Mucosa of descending colon (tissue), 3 donors: ENCODE measurements at places on chromosomes 7 and 10. TPM values are rescaled to one million over a fixed set of nuclear protein-coding genes. Genes with fewer than 3 reads are reported as not detected.

CDC14C gene
- total RNA-seq = not detected

MKRN1 gene
- 188 TPM for total RNA-seq

ASB4 gene
- total RNA-seq = 0.13 TPM

CABCOCO1 gene
- total RNA-seq = 0.22 TPM

SPDYE16 gene
- total RNA-seq = 0.20 TPM

HMX2 gene
- 0.25 TPM for total RNA-seq

COL1A2 gene
- 35.1 TPM for total RNA-seq

COL28A1 gene
- total RNA-seq = 4.1 TPM

DOCK1 gene
- 74.1 TPM for total RNA-seq

NPFFR1 gene
- total RNA-seq = 0.10 TPM

LZTS2 gene
- total RNA-seq = 26.0 TPM

FKBP6 gene
- not detected for total RNA-seq

PRPF18 gene
- total RNA-seq = 25.9 TPM

TAS2R5 gene
- 2.4 TPM for total RNA-seq

TAF5 gene
- total RNA-seq = 4.4 TPM

ZWINT gene
- total RNA-seq = 32.5 TPM

CROT gene
- 23.6 TPM for total RNA-seq

ACTR3C gene
- 30.2 TPM for total RNA-seq

STEAP1B gene
- 0.77 TPM for total RNA-seq

LIPN gene
- total RNA-seq = not detected

RNF148 gene
- total RNA-seq = 0.54 TPM

TSPAN12 gene
- 23.1 TPM for total RNA-seq

SAMD9 gene
- total RNA-seq = 22.6 TPM

SLC39A12 gene
- total RNA-seq = not detected

WNT16 gene
- 1.4 TPM for total RNA-seq

FZD8 gene
- 13.4 TPM for total RNA-seq

PRSS1 gene
- total RNA-seq = not detected

TMEM139 gene
- total RNA-seq = 46.6 TPM

FZD1 gene
- total RNA-seq = 8.4 TPM

HABP2 gene
- not detected for total RNA-seq

ANKRD1 gene
- total RNA-seq = not detected

COPG2 gene
- total RNA-seq = 16.2 TPM

GSTO1 gene
- total RNA-seq = 60.1 TPM

ZC3HAV1L gene
- 6.0 TPM for total RNA-seq

PDE1C gene
- total RNA-seq = 2.5 TPM
